ENCODE measurements at places on chromosomes 1 and 21.

GRCh38 chr1:207808322-207808705 lies 56.5 kb downstream of the CD46 start:
- DNase-seq: no peak

GRCh38 chr1:206686478-206687249 lies 2.0 kb downstream of the MAPKAPK2 start:
- no peak for DNase-seq

- no peak for DNase-seq
Measured at GRCh38 chr1:81499487-81499886, 301.2 kb upstream of the ADGRL2 start.

- no peak for DNase-seq
Measured at GRCh38 chr1:36737767-36738166, 255.1 kb upstream of the CSF3R start.

GRCh38 chr1:86380257-86380861 lies 15.8 kb downstream of the ODF2L start:
- DNase-seq: no peak

GRCh38 chr1:78799926-78800325 lies 150.3 kb downstream of the IFI44 start:
- no peak for DNase-seq

DNA sequence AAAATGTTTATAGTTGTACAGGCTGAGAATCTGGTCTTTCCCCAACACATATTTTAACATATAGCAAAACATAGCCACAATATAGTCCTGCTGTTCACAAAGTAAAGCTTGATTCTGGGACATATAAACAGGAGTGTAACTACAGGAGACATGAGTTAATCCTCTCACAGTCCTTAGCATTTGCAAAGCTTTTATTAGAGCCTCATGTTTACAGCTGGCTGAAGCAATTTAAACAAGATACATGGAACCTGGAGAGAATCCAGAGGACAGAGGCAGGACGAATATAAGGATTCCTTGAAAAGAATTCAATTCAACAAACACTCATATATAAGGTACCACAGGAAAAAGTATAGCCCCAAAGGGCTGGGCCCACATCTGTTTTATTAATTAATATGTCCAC lies 163.4 kb downstream of the ADGRL4 start:
- DNase-seq: no peak

- no peak for DNase-seq
Measured at GRCh38 chr1:209899948-209900347, 38.1 kb upstream of the SYT14 start.

DNA sequence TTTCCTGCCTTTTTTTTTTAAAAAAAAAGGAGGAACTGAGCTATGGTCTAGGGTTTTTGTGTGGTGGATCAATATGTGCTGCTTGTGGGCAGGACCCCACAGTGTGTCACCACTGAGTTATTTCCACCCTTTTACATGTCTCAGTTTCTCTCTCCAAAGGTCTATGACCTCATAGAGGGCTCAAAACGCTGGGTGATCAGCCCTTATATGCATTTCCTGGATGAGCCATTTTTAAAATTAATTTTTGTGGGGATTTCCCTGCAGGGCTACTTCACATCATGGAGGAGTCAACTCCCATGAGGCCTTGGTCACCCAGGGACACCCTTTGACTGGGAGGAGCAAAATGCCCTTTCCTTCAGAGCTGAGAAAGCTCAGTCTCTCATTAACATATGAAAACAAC lies 20.7 kb upstream of the HAO2 start:
- DNase-seq: no peak

DNA sequence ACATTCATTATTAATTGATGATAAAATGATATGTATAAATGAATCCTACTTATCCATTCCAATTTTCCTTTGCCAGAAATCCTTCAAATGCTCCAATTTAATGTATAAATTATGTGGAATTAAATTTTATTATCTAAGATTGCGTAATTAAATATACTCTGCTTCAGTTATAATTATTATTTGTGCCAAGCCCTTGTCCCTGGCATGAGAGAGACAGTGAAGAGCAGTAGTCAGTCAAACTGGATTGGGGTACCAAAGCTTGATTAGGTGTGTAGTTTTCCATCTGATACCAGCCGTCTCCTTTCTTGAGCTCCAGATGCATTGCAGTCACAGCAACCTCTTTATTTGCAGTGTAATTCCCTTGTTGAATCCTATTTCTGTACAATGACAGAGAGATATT lies 22.4 kb upstream of the MTF2 start:
- no peak for DNase-seq

DNA sequence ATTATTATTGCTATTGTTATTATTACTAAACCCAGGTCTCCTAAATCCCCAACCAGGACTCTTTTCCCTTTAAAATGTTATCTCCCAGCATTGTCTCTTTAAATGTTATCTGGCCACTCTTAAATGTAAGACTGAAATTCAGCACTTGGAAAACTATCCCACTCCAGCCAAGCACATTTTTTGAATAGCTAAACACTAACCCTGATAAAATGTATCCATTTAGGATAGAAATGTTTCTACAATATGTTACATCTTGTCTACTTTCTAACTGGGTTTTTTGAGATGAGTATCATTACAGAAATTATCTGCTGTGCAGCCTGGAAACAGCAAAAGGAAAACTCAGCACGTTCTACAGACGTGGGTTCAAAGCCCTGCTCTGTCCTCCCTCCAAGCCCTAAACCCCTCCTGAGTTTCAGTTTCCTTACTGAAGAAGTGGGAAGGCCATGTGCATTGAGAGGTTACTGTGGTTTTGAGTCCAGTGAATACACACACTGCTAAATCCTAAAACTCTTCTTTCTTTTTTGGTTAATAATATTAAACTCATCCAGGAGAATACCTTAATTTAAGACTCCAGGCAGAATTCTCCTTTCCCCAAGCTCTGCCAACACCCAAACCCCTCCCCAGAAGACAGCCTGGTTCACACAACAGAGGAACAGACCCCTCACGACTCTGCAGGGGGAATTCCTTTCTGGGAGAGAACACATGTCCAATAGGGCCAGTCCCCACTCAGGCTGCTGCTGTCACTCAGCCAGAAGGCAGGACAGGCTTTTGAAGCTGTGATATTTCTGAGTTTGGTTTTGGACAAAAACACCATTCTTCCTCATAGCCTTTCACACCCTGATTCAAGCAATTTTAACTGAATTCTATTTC lies 41.9 kb downstream of the HIVEP3 start:
- DNase-seq: no peak

GRCh38 chr1:221527886-221528624 lies 213.8 kb downstream of the DUSP10 start:
- DNase-seq: no peak

GRCh38 chr1:35603941-35604340 lies 30.8 kb downstream of the TFAP2E start:
- no peak for DNase-seq

DNA sequence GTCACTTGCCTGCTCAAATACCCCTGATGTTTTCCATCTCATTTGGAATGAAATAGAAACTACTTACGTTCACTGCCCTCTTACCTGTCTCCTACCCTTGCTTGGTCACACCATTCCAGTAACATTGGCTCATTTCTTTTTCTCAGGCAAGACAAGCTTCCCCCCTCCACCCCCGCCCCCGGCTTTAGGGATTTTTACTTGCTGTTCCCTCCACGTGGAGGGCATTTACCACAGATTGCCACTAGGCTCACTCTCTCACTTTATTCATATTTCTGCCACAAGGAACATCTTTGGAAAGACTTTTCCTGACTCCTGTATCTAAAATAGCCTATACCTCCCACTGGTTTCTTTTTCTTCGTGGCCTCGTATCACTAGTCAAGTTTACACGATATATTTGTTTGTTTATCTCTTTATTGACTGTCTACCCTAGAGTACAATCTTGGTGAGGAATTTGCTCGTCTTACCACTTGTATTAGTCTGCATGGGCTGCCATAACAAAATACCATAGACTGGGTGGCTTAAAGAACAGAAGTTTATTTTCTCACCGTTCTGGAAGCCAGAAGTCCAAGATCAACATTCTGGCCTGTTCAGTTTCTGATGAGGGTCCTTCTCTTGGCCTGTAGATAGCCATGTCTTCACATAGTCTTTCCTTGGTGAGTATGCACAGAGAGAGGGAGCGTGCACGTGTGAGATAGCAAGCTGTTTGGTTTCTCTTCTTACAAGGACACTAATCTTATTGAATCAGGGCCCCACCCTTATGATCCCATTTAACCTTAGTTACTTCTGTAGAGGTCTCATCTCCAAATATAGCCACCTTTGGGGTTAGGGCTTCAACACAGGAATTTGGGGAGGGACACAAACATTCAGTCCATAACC lies 126.2 kb downstream of the NRDC start:
- no peak for DNase-seq

- DNase-seq: no peak
Measured at GRCh38 chr1:9845914-9846313, 22.1 kb upstream of the CLSTN1 start.

GRCh38 chr1:6143395-6143794 lies 36.7 kb downstream of the CHD5 start:
- DNase-seq: no peak

GRCh38 chr1:154559466-154560044 lies 1.1 kb upstream of the UBE2Q1 start:
- peak; percentile 54 for DNase-seq

DNA sequence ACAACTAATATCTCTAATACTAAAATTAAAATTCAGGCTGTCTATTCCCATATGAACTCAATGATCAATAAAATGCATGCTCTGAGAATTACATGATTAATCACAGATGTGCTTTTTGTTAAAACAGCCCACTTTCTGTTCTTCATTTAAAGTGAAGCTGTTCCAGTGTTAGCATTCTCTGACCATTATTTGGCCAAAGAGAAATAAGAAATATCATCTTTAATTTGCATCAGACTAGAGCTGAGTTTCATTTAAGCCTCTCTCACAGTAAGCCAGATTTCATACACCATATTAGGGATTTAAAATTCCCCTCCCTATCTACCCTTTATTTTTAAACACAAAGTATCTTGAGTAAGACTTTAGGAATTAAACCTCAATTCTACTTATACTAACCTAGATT lies 261.6 kb downstream of the TPR start:
- DNase-seq: no peak

DNA sequence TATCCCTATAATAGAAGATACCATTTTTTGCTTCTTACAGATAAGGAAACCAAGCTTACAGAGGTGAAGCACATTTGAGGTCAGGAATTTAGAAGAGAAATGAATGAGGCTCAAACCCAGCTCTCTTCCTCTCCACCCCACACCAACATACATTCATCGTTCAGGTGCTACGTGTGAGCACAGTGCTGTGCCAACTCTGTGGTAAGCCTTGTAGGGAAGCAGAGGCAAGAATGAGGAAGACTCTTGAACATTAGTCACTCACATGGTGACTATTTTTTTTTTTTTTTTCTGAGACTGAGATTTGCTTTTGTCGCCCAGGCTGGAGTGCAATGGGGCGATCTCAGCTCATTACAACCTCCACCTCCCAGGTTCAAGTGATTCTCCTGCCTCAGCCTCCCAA lies 314.0 kb downstream of the NTNG1 start:
- no peak for DNase-seq

GRCh38 chr1:116948046-116948445 lies 38.3 kb downstream of the PTGFRN start:
- no peak for DNase-seq
